ENCODE measurements at places on chromosomes 1 and 21.

DNA sequence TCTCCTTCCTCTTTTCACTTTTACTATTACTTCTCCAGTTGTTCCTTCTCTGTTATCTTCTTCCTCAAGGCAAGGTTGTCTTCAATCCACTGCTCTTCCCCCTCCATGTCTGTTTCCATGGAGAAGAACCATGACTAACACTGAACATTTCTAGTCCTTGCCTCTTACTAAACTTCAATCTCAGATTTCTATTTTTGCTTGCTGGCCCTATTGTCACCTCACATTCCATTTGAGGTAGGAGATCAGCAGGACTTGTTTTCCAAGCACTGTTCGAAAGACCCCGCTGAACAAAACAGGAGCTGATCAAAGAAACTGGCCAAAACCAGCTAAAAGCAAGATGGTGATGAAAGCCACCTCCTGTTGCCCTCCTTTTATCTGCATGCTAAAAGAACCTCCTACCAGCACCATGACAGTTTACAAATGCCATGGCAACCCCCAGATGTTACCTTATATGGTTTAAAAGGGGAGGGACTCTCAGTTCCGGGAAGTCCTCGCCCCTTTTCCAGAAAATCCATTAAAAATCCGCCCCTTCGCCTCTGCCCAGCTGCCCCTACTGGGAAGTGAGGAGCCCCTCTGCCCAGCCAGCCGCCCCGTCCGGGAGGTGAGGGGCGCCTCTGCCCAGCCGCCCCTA is 22.6 kb downstream of the GON4L start:
- no peak for DNase-seq

DNA sequence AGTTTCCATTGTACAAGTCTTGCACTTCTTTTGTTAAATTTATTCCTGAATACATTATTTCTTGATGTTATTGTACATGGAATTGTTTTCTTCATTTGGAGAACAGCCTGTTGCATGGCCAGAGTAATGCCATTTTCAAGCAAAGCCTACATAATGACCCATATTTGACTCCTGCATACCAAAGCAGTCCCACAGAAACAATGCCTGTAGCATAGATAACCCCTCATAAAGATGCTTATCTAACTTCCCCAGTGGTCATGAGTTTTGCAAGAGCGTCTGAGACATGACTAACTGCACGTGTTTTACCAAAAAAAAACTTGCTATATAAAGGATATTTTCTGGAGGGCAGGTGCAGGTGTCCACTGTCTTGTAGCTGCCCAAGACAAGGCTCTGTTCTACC is 30.3 kb upstream of the RLF start:
- no peak for DNase-seq

GRCh38 chr1:40014812-40015594 is 25.5 kb upstream of the CAP1 start:
- DNase-seq, result peak; percentile 62

DNA sequence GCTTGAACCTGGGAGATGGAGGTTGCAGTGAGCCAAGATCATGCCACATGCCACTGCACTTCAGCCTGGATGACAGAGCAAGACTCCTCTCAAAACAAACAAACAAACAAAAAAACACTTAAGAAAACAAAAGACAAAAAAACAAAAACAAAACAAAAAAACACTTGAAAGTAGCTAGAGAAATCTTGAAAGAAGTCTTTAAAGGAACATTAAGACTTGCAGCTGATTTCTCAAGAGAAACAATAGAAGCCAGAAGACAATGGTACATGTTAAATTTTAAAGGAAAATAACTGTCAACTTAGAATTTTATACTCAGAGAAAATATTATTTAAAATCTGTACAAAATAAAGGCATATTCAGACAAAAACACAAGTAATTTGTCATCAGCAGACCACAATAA is 71.3 kb downstream of the HLX start:
- DNase-seq, result no peak

- no peak for DNase-seq
These were observed 12.4 kb downstream of the ADORA3 start for GRCh38 chr1:111491070-111491469.

DNA sequence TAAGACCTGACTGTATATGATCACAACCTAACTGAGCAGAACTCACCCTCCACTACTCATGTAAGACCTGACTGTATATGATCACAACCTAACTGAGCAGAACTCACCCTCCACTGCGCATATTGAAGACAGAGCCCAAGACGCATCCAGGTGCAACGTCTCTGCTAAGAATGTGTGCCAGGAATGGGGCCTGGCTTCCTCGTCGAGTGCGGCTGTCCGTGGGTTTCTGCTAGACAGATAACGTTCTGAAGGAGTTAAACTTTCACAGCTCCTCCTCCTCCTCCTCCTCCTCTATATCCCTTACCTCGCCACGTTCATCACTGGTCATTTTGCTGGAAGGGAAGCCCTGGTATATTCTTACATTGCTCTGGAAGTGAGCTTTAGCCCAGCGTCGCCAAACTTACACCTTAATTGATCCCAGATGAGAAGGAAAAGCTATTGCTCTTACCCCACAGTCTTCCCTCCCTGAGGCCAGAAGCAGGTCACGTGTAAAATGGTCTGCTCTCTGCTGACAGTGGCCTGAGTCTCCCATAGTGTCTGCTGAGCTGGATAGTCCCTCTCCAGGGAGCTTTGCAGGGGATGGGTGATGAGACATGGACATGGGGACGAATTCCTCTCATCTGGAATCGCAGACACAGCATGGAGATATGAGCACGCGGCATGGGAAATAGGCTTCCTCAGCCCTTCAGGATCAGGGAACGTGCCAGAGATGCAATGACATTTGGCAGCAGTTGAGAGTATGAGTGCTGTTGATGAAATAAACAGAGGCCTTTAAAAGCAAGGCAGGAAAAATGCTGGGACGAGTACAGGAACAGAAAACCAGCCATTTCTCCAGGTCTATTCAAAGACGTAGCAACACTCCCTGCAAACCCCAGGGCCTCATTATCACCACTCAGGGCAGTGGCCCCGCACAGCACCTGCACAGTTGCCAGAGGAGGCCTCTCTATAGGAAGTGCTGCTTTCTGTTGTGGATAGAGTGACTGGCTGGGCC is 528.1 kb downstream of the KIF26B start:
- DNase-seq, result no peak

- DNase-seq, result no peak
These were observed 48.3 kb upstream of the C1orf174 start for GRCh38 chr1:3948344-3948743.

- DNase-seq, result peak; percentile 44
These were observed 29.6 kb upstream of the DIPK1A start for GRCh38 chr1:92990828-92991227.

DNA sequence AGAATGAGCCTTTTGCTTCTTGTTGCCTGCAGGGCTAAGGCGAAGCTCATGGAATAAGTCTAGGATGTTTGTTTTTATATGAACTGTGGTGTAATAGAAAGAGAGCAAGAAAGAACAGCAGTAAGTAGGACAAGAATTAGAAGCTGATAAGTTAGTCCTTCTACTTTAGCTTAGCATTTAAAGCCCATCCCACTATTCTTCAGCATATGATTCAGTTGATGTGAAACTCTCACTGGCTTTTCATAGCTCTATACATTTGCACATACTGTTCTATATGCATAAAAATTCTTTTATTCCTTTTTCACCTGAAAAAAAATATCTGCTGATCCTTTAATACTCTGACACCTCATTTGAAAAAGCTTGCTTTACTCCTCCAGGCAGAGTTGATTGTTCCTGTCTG is 712.0 kb downstream of the USP25 start:
- no peak for DNase-seq

GRCh38 chr1:53344921-53345838 is 17.3 kb upstream of the LRP8 start:
- DNase-seq, result no peak

DNA sequence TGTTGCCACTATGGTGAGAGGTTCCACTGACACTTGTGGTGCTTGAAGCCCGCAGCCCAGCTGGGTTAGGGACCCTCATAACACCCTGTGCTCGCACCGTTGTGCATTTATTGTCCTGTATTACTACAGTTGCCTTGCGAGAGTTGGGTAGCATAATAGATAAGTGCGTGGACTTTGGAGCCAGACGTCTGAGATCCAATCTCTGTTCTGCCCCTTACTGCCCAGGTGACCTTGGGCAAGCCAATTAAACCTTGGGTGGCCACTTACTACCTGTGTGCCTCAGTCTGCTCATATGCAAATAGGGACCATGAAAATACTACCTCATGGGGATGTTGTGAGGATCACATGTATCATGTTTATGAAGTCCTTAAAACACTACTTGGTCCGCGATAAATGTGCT is 13.3 kb downstream of the C8B start:
- no peak for DNase-seq

GRCh38 chr1:206558794-206559671 is 51.7 kb downstream of the RASSF5 start:
- DNase-seq, result no peak

GRCh38 chr1:180229483-180230415 is at the start of gene LHX4:
Gene LHX4, plus strand, starts transcription at chr1:180230264. Its CDS starts 266 bp downstream, at chr1:180230530.
- DNase-seq, result no peak

DNA sequence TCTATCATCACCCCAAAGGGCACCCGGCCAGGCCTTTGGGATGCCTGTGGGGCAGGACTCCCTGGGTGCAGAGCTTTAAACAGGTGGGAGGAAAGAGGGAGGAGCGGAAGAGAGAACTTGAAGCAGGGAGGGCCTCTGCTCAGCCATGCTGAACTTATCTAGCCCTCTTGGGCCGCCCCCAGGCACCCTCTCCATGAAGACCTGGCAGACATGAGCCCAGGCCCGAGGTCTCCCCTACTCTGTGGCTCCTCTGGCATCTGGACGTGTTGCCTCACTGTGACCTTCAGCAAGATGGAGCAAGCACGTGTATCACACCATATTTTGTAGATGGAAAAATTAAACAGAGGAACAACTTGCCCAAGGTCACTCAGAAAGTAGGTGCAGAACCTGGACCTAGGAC is 711.4 kb downstream of the MATN1 start:
- DNase-seq, result no peak

DNA sequence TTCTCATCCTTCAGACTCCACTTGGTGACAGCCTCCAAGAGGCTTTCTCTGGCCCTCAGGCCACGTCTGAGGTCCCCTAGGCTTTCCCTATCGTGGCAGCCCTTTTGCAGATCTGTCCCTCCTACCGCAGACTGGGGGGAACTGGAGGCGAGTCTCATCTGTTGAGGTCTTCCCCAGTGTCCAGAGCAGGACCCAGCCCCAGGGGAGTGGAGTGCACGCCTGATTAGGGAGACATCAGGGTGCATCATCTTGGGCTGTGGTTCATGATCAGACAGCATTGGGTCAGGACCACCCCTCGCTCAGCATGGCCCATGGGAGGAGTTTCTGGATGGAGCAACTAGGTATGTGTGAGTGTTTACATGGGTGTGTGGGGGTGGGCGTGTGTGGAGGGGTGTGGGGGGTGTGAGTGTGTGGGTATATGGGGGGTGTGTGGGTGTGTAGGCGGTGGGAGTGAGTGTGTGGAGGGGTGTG is 8.5 kb upstream of the MATN1 start:
- DNase-seq, result no peak

DNA sequence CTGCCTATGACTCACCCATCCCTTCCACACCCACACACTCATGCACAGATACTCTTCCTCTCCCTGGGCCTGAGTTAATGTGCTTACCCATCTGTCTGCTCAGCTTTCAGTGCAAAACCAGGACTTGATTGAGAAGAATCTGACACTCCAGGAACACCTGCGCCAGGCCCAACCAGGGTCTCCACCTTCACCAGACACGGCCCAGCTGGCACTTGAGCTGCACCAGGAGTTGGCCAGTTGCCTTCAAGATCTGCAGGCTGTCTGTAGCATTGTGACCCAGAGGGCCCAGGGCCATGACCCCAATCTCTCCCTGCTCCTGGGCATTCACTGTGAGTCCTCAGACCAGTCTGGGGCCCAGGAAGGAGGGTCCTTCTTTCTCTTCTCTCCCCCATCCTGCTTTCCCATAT is 3.5 kb upstream of the SH3BGRL3 start:
- DNase-seq, result no peak

- no peak for DNase-seq
These were observed 15.0 kb downstream of the CITED4 start for GRCh38 chr1:40847023-40847745.

GRCh38 chr1:42941640-42942330 is 16.9 kb downstream of the SLC2A1 start:
- DNase-seq, result no peak

- DNase-seq, result no peak
These were observed 47.2 kb upstream of the ERRFI1 start for GRCh38 chr1:8073112-8073855.

DNA sequence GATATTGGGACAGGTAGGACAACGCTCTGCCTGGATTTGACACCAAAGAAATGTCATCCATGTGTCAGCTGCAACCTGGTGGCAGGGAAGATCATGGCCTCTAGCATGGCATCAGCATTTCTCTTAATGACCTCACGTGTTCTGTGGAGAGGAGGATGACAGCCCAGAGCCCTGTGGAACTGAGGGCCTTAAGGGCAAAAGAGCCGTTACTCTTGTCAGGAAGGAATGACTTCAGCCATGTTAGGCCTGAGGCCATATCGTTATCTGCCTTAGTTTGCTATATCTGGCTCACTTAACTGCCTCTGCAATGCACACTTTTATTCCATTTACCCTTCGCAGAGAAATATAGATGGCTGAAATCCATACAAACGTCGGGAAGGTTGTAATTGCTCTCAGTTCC is 83.2 kb upstream of the PBX1 start:
- DNase-seq, result no peak

DNA sequence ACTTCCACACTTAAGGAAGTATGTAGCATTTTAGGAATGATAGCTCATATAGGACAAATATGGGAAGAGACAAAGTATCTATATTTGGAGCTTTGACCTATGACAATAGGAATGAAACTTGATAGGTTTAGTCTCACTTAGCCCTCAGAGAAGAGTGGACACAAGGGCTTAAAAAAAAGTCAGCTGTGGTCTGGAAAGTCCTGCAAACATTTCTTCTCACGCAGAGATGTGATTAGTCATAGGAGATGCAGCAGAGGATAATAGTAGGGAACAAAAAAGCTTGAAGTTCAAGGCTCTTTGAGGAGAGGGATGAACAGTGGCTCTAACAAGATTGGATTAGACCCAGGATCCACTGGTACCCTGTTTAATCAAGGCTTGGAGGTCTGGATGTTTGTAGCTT is 14.8 kb upstream of the RNF220 start:
- DNase-seq, result no peak

All from activated CD4-positive, alpha-beta T cell treated with anti-CD3 and anti-CD28 coated beads, Interleukin-2, Interleukin-4, amounts not matched to agents 100 ng/mL and 50 ng/mL, durations not matched to agents 16 hours and 8 hours (primary cell).